Endothelial cell (in vitro differentiated cells): ENCODE measurements at places on chromosomes 7 and 10. TPM values are rescaled to one million over a fixed set of nuclear protein-coding genes. Genes with fewer than 3 reads are reported as not detected.

GRCh38 chr7:123539871-123540270, 5.5 kb upstream of the IQUB start:
- H3K36me3 ChIP-seq: no peaks in the 10 kb centered on the region
- H3K27me3 ChIP-seq: no peaks in the 10 kb centered on the region
- no peak overlapping the region for H3K27ac ChIP-seq
- DNase-seq: no peak
- no peaks in the 10 kb centered on the region for H3K4me1 ChIP-seq

The GPR15LG gene
- not detected for total RNA-seq

The NKX1-2 gene
- 0.77 TPM for total RNA-seq

DNA sequence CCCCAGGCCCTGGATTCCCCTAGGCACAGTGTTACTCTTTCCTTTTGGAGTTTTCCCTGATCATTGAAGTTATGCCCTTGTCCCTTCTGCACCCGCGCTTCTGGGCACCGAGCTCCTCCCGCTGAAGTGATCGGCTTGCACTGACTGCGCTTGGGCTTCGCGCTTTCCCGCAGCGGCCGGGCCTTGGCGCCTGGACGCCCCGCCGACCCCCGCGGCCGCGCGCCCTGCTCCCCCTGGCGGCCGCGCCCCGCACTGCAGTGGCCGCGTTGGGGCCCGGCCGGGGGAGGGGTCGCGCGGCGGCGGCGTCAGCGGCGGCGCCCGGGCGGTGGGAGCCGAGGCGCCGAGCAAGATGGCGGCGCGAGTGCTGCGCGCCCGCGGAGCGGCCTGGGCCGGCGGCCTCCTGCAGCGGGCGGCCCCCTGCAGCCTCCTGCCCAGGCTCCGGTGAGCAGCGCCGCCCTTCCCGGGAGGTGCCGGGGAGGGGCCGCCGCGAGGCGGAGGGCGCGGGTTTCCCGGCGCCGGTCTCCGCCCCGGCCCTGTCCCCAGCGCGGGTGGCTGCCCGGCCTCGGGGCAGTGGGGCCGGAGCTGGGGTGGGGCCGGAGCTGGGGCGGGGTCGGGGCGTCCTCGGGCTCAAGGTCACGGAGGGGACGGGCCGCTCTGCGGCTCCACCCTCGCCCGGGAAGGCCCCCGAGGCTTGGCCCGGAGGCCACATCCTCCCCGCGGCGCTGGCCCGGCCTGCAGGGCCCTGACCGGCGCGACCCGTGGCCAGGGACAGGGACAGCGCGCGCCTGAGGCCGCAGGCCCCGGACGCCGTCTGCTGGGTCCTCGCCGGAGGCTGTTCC, at the start of gene NIPSNAP2:
Gene NIPSNAP2, plus strand, starts transcription at position 325 of the 839 bp plus-strand sequence. Its CDS starts 25 bp downstream, at position 350.
- no peaks in the 10 kb centered on the region for H3K36me3 ChIP-seq
- peak within 1 kb of the TSS; percentile 96 for H3K4me3 ChIP-seq
- H3K4me1 ChIP-seq: peaks cover 3% of the 10 kb centered on the region
- DNase-seq: peak; percentile 84
- H3K27ac ChIP-seq: peak within 1 kb of the TSS; percentile 78

DNA sequence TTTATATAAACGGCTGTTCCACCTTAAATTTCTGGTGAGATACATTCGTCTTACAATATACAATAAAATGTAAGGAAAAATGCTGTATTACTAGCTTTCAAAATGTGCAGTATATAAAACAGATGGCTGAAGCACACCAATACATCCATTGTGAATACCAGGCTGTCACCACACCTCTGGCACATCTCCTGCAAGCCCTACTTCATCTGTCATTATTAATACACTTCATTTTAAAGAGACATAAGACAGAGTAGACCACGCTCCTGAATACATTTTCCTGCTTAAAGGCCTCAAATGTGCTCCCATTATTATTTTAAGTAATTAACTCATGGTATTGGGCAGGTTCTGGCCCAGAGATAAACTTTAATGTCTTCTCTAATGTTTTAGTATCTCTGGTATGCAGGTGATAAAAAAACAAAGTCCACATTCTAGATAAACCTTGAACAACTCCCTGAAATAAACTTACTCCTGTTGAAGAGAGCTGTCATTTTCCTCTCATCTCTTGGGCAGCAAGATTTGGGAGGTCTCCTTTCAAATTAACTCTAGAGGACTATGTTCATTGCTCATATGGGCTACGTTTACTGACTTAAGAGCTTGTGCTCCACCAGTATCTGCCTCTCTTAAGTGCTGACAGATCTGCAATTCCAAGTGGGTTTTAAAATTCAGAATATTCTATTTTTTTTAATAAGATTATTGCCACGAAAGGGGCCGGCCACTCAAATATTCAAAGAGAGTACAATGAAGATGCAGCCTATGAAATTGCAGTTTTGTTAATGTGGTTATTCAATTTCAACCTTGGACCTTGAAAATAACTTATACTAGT, 396.5 kb upstream of the SEMA3D start:
- H3K36me3 ChIP-seq: no peaks in the 10 kb centered on the region
- no peaks in the 10 kb centered on the region for H3K4me1 ChIP-seq
- H3K4me3 ChIP-seq: no peak overlapping the region
- no peak overlapping the region for H3K27ac ChIP-seq

- H3K27me3 ChIP-seq: peaks cover 16% of the 10 kb centered on the region
- DNase-seq: peak; percentile 63
- H3K4me1 ChIP-seq: peaks cover 32% of the 10 kb centered on the region
- H3K4me3 ChIP-seq: peak overlapping the region; percentile 86
- H3K27ac ChIP-seq: peak overlapping the region; percentile 48
Measured at GRCh38 chr10:73647211-73647874, 6.1 kb upstream of the MYOZ1 start.

DNA sequence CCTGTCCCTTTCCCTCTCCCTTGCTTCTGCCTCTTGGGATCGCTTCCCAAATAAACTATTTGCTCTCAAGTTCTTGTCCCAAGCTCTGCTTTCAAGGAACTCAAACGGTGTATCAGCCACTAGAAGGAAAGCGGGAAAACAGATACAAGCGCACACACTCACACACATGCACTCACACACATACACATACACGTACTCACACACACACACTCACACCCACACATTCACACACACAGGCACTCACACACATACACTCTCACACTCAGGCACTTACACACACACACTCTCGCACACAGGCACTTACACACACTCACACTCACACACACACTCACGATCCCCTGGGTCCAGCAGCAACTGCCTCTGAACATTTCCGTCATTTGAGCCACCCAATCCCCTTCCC, 121.9 kb downstream of the RAB11FIP2 start:
- no peaks in the 10 kb centered on the region for H3K27me3 ChIP-seq
- no peak for DNase-seq
- peaks cover 6% of the 10 kb centered on the region for H3K4me1 ChIP-seq
- H3K27ac ChIP-seq: no peak overlapping the region
- H3K4me3 ChIP-seq: no peak overlapping the region
